ENCODE measurements at places on chromosomes 7 and 10.

GRCh38 chr10:87882555-87883294 is 19.3 kb downstream of the PTEN start:
- H3K27ac ChIP-seq: no peak overlapping the region
- no peaks in the 10 kb centered on the region for H3K27me3 ChIP-seq
- H3K4me3 ChIP-seq: no peak overlapping the region
- peaks cover 2% of the 10 kb centered on the region for H3K36me3 ChIP-seq
- no peaks in the 10 kb centered on the region for H3K4me1 ChIP-seq

- H3K36me3 ChIP-seq: no peaks in the 10 kb centered on the region
- H3K27me3 ChIP-seq: no peaks in the 10 kb centered on the region
- no peaks in the 10 kb centered on the region for H3K4me1 ChIP-seq
- H3K27ac ChIP-seq: no peak overlapping the region
Measured at GRCh38 chr7:157964521-157964920, 623.1 kb downstream of the PTPRN2 start.

GRCh38 chr10:102675011-102675665 is 30.9 kb downstream of the TRIM8 start:
- H3K36me3 ChIP-seq: no peaks in the 10 kb centered on the region
- H3K4me1 ChIP-seq: no peaks in the 10 kb centered on the region
- H3K27me3 ChIP-seq: no peaks in the 10 kb centered on the region
- H3K27ac ChIP-seq: no peak overlapping the region

- no peak for DNase-seq
- H3K36me3 ChIP-seq: no peaks in the 10 kb centered on the region
- H3K27me3 ChIP-seq: no peaks in the 10 kb centered on the region
- H3K4me3 ChIP-seq: no peak overlapping the region
Measured at GRCh38 chr7:80287400-80288174, 153.0 kb downstream of the GNAI1 start.

DNA sequence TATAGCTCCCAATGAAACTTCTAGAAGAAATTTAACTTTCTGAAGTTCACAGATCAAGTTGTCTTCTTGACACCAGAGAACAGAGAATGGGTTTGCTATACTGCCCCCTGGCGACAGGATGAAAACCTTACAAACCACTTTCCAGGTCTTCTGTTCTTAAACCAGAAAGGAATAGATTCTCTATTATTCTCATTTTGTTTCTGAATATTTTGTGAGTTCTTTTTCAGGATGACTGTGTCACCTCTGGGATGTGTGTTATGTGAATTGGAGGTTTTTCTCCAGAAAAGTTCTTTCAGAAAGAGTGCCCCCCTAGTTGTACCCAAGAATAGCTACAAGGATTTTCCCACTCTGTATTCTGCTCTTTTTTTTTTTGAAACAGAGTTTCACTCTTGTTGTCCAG is 6.3 kb downstream of the IFT22 start:
- H3K27me3 ChIP-seq: no peaks in the 10 kb centered on the region
- no peaks in the 10 kb centered on the region for H3K36me3 ChIP-seq
- H3K27ac ChIP-seq: no peak overlapping the region

DNA sequence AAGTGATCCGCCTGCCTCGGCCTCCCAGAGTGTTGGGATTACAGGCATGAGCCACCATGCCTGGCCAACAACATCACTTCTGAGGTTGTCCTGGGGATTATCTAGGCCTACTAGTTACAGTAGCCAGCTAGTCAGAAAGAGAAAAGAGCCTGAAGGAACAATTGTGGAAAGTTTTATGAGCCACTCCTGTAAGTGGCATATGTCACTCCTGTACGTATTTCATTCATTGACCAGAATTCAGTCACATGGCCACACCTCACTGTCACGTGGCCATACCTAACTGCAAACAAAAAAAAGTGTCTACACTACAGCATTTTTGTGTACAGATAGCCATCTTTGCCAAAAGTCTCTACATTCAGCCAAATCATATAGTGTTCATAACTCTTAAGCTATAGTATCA is 85.7 kb downstream of the ANKIB1 start:
- no peak overlapping the region for H3K27ac ChIP-seq
- no peaks in the 10 kb centered on the region for H3K4me1 ChIP-seq
- H3K4me3 ChIP-seq: no peak overlapping the region
- no peak for DNase-seq
- no peaks in the 10 kb centered on the region for H3K27me3 ChIP-seq

All from Caco-2 (cell line).